ENCODE measurements at places on chromosomes 12 and 14.

- DNase-seq = no peak
Observed at GRCh38 chr14:105394714-105395537, 3.4 kb upstream of the TEX22 start.

DNA sequence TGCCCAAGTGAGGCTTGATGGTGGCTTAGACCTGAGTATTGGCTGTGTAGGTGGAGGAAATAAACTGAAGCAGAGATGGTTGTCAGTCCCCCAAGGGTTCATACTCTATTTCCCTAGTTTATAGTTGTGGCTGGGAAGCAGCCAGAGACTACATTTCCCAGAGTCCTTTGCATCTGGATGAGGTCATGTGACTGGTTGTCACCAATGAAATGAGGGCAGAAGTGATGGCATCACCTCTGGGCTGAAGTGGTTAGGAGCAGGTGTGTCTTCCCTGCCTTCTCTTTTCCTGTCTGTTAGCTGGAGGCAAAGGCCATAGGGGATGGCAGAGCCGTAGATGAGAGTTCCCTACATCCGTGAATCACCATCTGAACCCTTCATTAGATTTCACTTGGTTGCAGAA, 16.3 kb upstream of the NOS1 start:
- DNase-seq = no peak

GRCh38 chr12:42677461-42677860, 87.9 kb upstream of the PRICKLE1 start:
- no peak for DNase-seq

DNA sequence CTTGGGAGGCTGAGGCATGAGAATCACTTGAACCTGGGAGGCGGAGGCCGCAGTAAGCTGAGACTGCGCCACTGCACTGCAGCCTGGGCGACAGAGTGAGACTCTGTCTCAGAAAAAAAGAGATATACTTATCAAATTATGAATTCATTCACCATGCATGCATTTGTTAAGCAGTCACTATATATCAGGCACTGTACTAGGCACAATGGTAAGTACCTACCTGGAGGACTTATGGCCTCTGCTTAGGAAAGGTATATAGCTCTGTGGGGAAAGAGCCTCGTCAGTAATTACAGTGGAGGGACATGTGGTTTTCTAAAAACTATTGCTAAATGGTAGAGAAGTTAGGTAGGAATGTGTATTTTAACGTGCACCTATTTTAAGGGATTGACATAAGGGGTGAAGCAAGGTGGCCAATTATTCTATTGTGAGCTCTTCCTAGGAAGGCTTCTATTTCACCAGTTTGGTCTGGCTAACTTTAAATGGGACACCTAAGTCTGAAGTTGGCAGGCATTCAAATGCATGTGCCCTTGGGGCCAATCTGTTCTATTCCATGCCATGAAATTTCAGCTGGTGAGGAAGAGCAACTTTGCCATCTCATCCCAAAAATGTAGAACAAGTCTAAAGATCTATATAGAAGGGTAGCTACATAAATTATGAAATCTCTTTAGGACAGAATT, 15.0 kb downstream of the TCP11L2 start:
- DNase-seq = no peak

- no peak for DNase-seq
Observed at GRCh38 chr12:84738481-84738972, 174.1 kb downstream of the SLC6A15 start.

DNA sequence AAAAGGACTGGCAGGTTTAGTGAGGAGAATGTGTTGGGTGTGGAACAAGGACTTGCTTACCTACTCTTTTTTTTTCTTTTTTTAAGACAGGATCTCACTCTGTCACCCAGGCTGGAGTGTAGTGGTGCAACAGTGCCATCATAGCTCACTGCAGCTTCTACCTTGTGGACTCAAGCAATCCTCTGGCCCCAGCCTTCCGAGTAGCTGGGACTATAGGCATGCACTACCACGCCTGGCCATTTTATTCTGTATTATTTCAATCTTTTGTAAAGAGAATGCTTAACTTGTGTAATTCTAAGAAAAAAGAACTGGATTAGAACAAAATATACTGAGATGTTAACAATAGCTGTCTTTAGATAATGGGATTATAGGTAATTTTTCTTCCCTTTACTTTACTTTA, 1.9 kb upstream of the VRTN start:
- no peak for DNase-seq

- no peak for DNase-seq
Observed at GRCh38 chr12:68910128-68910527, 22.8 kb downstream of the CPM start.

GRCh38 chr12:91074851-91075250, 17.0 kb upstream of the KERA start:
- no peak for DNase-seq

GRCh38 chr12:60693019-60693626, 1097.3 kb downstream of the SLC16A7 start:
- DNase-seq = no peak

GRCh38 chr14:59247801-59248584, 59.5 kb downstream of the DAAM1 start:
- DNase-seq = no peak

GRCh38 chr12:112340230-112340629, 42.0 kb downstream of the HECTD4 start:
- DNase-seq = no peak

DNA sequence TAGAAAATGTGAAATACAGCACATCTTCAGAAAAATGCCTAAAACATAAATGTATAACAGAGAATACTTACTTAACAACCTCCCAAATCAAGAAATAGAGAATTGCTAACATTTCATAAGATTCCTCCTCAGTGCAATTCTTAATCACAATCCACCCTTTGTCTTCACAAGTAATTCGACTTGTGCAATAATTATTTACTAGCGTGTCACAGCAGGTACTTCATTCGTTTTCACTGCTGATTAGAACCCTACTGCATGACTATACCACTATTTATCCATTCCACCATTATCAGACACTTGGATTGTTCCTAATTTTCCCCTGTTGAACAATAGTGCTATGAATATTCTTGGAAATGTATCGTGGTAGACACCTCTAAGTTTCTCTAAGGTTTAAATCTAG, 64.9 kb upstream of the BBS10 start:
- no peak for DNase-seq

- DNase-seq = no peak
Observed at GRCh38 chr14:77825895-77826519, 26.1 kb downstream of the ADCK1 start.

DNA sequence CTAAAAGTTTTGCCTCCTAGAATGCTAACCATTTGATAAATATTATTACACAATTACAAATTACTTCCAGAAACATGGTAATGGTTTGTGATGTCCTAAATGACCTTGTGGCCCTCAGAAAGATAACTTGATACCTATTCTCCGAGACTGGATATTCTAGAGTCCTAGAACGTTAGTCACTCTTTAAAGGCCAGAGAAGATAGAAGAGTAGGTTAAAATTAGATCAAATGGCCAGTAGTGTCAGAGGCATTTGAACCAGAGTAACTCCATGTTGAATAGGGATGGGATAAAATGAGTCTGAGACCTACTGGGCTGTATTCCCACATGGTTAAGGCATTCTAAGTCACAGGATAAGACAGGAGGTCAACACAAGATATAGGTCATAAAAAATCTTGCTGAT, 96.6 kb upstream of the ADAMTS20 start:
- no peak for DNase-seq

DNA sequence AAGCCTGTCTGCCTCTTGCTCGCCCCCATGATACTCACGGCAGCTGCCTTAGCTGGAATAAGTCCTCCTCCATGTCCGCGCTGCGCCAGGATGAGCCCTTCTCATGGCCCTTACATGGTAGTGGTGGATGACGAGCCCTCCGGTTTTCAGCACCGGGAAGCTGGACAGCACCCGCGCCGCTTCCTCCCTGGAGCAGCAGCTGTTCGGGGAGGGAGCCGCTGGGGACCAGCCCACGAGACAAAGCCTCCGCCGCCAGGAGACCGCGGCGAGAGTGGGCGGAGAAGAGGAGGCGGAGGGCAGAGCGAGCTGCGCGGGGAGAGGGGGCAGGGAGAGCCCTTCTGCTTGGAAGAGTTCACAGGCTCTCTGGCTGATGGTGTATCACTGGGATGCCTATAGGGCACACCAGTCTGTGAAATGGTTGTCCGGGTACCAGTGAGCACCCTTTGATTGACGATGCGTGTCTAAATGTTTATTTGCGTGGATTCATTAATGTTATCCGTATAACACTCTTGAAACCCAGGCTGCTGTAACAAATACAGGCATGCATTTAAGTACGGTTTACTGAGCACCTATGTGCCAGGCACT, at the start of gene SVOP:
SVOP (minus strand) TSS at position 273 of the 585 bp plus-strand sequence; CDS start at position 73, 200 bp downstream.
- DNase-seq = peak; percentile 6

DNA sequence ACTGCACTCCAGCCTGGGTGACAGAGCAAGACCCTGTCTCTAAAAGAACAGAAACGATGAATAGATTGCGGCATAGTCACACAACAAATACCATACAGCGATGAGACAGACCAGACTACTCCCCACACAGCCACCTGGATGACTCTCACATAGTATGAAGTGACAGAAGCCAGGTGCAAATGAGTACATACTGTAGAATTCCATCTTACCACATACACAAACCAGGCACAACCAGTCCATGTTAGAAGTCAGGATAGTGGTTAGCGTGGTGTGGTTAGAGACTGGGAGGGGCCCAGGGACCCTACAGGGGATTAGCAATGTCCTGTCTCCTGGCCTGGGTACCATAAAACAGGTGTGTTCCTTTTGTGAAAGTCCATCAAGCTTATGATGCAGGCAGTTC, 53.8 kb downstream of the FAM222A start:
- DNase-seq = no peak

DNA sequence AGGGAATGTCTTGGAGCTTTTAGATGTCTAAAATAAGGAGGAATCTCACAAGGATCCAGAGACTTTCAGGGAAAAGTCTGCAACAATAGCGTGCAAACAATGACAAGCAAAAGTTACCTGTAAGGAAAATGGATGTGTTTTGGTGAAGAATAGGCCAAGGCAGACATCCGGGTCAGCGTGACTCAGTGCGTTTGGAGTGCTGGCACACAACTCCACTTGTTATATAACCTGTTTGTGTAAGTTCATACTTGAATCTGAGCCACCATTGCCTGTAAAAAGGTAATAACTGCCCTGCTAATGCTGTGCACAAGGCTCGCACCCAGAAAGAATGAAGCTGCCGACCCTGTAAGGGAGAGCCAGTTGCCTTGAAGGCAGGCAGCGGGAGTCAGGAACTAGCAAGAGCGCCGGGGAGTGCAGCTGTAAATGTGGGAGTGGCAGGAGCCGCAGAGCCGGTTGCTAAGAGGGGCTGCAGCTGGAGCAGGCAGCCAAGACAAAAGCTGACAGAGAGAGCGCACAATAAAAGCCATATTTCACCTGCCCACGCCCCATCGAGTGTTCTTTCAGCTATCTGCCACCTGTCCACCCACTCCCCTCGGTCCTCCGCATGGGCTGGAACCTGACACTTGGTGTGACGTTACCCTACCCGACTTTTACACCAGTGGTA, 638.5 kb upstream of the MIS18BP1 start:
- no peak for DNase-seq

DNA sequence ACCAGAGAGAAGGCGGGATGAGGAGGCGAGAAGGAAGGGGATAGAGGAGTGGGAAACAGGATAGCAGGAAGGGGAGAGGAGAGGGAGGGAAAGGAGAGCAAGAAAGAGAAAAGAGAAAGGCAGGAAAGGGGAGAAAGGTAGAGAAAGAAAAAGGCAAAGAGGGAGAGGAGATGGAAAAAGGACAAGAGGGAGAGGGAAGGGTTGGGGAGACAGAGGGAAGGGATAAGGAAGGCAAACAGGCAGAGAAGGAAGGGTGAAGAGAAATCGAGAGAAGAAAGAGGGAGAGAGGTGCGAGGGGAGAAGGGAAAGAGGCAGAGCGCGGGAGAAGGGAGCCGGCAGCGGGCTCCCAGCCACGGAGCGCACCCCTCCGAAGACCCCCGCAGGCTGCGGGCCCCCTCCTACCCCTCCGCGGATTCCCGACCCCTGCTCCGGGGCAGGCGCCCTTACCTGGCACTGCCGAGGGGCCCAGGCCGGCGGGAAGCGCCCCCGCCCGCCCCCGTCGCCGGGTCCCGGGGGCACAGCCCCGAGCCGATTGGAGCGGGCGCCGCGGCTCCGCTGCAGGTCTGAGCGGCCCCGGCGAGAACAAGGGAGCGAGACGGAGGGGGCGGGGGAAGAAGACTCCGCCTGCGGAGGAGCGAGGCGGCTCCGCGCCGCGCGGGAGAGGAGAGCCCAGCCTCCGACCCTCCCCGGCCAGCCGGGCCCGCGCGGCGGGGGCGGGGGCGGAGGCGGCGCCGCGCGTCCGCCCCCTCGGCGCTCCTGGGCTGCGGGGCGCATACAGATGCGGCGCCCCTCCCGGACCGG, at the start of gene CDH24:
CDH24 (minus strand) TSS at position 565 of the 801 bp plus-strand sequence. CDS start 1,787 bp downstream, outside the sequence.
- DNase-seq = no peak

GRCh38 chr12:118055144-118055557, 5.8 kb downstream of the WSB2 start:
- DNase-seq = peak; percentile 69

GRCh38 chr14:36901861-36902260, 240.2 kb downstream of the PAX9 start:
- DNase-seq = no peak

GRCh38 chr12:71190822-71191221, 33.0 kb upstream of the TSPAN8 start:
- DNase-seq = no peak

- no peak for DNase-seq
Observed at GRCh38 chr12:62625228-62625627, 158.6 kb downstream of the MON2 start.

GRCh38 chr12:89846473-89847055, 137.9 kb upstream of the ATP2B1 start:
- no peak for DNase-seq

DNA sequence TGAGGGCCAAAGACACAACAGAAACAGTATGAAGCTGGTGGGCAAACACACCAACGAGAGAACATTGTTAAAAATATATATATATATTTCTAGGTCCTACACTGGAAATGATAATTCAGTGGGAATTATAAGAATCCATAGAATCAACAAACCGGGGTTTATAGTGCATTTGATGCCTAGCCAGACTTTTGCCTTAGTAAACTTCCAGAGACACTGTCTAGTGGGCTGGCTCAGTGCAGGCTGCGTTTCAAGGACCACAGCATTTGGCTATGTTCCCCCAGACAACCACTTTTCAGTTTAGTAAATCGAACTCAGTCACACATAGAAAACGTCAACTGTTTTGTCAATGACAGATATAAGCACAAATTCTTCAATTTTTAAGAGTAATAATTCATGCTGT, 41.9 kb downstream of the SLC38A4 start:
- DNase-seq = no peak

GRCh38 chr12:122123761-122124145, 45.2 kb downstream of the MLXIP start:
- no peak for DNase-seq

DNA sequence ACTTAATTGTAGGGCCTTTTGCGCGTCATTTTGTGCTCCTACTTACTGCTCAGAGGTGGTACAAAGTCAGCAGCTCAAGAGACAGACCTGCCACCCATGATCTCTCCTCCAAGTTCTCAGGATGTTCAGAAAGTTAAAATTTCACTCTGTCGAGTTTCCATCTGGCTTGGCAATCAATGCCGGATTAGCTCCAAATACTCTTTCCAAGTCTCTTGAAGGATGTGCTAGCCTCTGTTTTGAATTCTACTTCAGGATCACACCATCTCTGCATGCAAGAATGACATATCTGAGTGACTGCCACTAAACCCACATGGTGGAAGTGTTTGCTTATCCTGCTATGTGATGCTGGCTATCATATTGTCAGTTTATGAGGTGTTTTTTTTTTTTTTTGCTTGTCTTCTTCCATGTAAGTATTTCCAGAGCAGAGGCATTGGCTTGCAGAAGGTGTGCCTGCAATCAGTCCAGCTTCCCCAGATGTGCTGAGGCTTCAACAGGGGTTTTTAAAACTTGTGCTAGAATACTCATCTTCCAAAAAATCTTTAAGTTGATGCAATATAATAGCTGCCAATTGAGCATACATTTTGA, 125.6 kb downstream of the RGS6 start:
- DNase-seq = no peak
